Panc1 (cell line): ENCODE measurements at places on chromosomes 2 and 18.

DNA sequence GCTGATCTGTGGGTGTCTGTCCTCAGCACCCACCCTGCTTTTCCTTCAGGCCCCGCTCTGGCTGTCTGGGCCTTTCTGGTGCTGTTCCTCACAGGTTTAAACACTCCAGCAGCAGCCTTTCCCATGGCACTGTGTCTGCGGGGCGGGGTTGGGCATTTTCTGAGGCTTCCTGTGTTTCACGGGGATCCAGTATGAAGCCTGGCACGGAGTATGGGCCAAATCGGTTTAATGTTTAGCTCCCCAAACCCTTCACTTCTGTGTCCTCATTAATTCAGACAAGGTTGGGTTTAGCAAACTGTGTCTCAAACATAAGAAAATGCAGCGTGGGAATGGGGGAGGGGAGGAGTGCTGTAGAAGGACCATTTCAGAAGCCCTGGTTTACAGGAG is 44.9 kb downstream of the HPCAL1 start:
- DNase-seq, result no peak

DNA sequence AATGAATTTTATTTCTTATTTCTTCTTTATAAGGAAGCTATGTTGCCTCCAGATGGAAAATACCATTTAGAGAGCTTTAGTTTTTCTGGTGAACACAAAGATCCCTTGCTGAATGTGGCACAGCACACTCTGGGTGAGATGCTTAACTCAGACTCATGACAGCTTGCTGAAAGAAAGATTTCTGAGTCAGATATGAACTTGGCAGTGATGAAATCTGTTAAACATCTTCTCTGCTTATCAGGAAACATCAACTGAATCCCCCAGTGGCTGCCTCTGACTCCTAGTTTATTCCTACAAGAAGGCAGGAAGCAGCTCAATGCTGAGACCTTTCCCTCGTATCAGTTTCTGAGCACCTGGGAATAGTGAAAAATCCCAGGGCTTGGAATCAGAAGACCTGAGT is 162.8 kb downstream of the OSR1 start:
- no peak for DNase-seq

DNA sequence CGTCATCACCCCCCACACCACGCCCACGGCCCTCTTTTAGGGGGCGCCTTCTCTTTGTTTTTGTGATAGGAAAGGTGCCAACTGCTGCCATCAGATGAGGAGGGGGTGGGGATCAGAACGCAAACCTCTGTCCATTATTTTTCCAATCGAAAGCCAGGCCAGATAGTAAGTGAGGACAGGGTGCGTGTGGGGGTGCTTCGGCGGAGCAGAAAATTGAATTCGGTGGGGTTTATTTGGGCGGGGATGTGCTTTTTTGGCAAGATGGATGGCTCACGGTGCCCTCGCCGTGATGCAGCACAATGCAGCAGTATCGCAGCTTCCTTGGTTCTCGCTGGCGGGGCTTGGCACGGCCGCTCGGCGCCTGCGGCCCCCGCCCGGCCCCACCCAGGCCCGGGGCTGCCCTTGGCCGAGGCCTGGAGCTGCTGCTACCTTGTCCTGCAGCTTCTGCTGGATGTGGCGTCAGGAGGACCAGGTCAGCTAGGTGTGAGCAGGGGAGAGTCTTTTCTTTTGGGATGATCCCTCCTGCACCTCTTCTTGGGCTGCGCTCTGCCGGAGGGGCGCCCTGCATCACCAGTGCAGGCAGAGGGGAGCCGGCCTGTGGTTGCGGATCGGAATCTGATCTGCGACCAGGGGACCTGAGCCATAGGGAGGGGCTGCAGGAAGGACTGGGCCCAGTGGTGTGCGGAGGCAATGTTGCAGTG is 1.3 kb downstream of the SPTBN1 start:
- no peak for DNase-seq

DNA sequence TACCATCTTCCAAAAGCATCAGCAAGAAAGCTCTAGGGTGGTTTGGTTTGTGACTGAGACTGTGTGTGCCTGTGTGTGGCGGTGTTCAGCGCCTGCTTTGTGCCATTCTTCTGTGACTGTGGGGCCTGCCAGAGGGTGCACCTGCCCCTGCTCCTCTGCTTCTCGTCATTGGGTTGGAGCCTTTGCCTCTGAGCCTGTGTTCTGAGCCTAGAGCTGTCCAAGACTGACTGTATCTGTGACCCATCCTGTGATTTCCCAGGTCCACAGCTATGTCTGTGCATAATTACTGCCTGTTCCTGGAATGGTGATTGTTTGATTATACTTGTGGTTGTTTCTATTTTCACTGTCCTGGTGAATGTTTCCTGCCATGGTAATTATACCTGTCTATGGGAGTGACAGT is 57.1 kb upstream of the KLHL29 start:
- DNase-seq, result no peak

- no peak for DNase-seq
Observed at GRCh38 chr2:197543206-197543605, 27.3 kb downstream of the MOB4 start.

- DNase-seq, result no peak
Observed at GRCh38 chr2:3706892-3707291, 3.5 kb downstream of the DCDC2C start.

DNA sequence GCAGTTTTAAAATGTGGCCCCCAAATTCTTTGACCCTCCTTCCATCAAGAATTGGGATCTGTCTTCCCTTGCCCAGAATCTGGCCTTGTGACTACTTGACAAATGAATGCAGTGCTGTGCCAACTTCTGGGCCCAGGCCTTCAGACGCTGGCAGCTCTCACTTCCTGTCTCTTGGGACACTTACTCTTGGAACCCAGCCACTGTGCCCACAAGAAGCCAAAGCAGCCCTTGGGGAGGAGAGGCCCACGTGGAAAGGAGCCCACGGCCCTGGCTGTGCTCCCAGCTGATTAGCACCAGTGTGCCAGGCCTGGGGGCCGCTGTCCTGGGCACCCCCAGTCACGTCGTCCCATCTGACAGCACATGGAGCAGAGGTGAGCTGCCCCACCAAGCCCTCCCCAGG is 56.6 kb downstream of the RPL37A start:
- DNase-seq, result no peak

- no peak for DNase-seq
Observed at GRCh38 chr2:236762628-236763027, 193.0 kb downstream of the ACKR3 start.

DNA sequence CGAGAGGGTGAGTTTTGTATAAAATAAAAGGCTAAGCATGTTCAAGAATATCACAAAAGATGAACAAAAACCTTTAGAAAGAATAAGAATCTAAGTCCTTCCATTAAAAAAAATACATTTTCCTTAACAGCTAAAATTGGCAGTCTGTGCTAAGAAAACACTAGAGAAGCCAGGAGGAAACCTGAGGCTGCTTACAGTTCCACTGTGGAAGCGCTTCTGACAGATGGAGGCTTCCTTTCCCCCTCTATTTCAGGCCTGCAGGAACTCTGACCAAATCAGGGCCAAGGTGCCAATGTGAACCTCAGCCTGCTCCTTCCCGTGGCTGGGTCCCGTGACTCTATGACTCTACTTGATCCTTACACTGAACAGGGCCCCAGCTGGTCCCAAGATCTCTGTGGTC is 108.1 kb upstream of the ARHGAP28 start:
- DNase-seq, result no peak
